Stimulated activated CD4-positive, alpha-beta T cell treated with anti-CD3 and anti-CD28 coated beads, Interleukin-15, amount 100 ng/mL, for 1 hour (primary cell): ENCODE measurements at places on chromosomes 5 and 9.

GRCh38 chr5:157951673-157952373, 92.9 kb upstream of the CLINT1 start:
- no peak for DNase-seq

- DNase-seq, result no peak
These were observed 30.4 kb upstream of the NDFIP1 start for GRCh38 chr5:142078221-142078620.

GRCh38 chr5:105956456-105957196, 1714.1 kb downstream of the EFNA5 start:
- no peak for DNase-seq

- no peak for DNase-seq
These were observed 4.2 kb downstream of the DOCK2 start for GRCh38 chr5:169641253-169641652.

- no peak for DNase-seq
These were observed 105.0 kb upstream of the PPP1R26 start for GRCh38 chr9:135374591-135374990.

DNA sequence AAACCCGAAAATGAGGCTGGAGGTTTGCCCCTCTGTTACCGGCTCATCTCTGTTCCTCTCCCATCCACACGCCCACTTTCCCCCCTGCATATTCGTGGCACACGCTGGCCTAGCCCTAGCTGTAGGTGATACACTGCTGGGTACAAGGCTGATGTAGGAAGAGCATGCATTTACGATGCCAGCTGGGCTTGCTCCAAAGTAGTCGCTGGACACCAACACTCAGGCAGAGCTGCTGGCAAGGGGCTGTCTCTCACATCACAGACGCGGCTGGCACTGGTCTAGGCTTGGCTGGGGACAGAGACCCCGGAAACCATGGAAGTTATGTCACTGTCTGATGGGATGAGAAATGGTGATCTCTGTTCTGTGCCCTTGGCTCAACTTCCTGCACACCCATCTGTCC, 9.8 kb upstream of the PHYKPL start:
- DNase-seq, result no peak

- no peak for DNase-seq
These were observed 120.1 kb upstream of the IL12B start for GRCh38 chr5:159450417-159450816.

DNA sequence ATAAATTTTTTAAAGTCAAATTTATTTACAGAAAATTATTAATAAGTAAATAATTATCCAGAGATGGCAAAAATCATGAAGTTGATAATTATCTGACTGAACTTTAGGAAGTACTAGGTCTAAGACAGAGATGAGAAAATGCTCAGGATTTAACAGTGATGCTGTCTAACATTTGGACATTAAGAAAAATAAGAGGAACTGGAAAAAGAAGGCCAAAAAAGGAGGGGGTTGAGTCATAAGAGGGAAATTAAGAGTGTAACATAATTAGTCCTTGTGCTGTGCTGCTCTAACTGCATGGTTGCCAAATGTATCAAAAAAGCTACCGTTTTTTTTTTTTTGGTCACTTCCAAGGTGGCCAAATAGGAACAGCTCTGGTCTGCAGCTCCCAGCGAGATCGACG, 35.4 kb upstream of the TUT7 start:
- DNase-seq, result no peak

- DNase-seq, result no peak
These were observed 123.1 kb downstream of the RAPGEF6 start for GRCh38 chr5:131511934-131512333.

DNA sequence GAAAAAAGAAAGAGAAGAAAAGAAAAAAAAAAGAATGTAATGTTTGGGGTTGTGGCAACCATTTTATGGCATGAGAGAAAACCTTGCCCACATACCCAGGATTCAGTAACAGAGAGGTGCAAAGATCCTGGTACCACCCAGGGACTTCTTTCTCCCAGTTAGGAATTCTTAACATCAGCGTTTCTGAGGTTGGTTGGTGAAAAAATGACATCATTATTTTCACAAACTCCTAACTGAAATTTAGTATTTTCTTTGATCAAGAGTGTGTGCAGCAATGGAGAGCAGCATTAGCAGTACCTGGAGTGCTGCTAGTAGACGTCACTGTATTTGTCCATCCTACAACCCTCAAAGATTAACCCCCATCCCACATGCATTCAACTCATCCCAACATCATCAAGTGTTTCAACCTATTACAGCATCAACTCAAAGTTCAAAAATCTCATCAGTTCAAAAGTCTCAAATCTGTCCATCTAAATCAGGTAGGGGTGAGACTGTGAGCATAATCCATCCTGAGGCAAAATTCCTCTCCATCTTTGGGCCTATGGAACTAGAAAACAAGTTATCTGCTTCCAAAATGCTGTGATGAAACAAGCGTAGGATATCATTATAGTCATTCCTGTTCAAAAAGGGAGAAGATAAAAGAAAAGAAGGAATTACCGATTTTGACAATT, 60.1 kb upstream of the MSX2 start:
- DNase-seq, result no peak

GRCh38 chr9:81573415-81574321, 115.7 kb downstream of the TLE1 start:
- no peak for DNase-seq

GRCh38 chr5:6026766-6027406, 351.5 kb downstream of the MED10 start:
- no peak for DNase-seq

DNA sequence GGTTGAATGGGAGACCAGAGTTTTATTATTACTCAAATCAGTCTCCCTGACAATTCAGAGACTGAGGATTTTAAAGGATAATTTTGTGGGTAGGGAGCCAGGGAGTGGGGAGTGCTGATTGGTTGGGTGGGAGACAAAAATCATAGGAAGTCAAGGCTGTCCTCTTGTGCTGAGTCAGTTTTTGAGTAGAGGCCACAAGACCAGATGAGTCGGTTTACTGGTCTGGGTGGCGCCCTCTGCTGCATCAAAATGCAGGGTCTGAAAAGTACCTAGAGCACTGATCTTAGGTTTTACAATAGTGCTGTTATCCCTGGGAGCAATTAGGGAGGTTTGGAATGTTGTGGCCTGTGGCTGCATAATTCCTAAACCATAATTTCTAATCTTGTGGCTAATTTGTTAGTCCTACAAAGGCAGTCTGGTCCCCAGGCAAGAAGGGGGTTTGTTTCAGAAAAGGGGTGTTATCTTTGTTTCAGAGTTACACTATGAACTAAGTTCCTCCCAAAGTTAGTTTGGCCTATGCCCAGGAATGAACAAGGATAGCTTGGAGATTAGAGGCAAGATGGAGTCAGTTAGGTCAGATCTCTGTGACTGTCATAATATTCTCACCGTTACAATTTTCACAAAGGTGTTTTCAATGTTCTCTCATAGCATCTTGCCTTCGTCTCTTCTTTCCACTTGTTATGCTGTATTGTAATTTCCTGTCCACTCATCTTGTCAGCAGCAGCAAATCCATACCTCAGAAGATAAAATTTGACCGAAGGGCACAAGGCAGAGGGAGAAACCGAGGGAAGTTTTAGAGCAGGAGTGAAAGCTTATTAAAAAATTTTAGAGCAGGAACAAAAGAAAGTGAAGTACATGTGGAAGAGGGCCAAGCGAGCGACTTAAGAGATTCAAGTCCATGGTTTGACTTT, 59.2 kb upstream of the CLINT1 start:
- DNase-seq, result peak; percentile 50

DNA sequence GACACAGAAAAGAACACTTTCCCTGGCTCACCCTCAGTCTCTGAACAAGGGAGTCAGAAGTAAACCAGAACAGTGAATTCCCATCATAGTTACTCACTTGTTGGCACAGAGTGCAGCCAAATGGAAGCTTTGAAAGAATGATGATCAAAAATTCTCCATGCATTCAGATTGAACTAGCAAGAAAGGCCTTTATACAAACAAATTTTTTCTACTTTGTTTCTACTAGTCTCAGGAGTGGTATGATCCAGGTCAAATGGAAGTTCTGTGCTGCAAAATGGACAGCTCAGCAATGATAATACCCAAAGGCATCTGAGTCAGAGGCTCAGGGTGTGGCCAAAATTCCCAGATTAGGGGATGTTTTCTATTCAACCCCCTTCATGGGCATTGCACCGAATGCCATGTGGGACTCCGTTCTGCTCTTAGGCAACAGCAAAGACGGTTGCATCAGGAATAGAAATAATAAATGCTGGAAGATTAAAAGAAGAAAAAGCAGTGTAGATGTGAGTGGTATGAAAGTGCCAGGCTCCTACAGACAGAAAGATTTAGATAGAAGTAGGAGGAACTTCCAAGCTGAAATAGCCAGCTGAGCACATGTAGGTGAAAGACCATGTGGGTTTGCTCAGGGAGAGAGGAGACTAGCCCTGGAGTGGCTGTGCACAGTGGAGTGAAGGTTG, 24.0 kb upstream of the ASPN start:
- DNase-seq, result no peak

GRCh38 chr5:93594591-93595419, 11.8 kb downstream of the NR2F1 start:
- no peak for DNase-seq

DNA sequence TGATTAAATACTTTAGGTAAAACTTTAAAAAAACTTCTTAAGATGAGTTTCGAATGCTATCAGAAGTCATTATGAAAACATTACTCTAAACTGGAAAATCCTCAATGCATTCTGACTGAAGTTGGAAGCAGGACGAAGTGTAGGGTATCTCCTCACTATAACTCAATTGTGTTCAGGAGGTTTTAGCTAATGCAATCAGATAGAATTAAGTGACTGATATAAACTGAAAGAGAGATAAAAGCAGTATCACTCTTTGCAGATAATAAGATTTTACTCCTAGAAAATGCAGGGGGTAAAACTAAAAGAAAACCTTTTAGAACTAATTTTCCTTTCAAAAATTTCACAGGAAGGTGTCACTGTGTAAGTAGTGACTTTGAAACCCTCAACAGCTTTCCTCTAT, 22.1 kb downstream of the TAS2R1 start:
- DNase-seq, result no peak

DNA sequence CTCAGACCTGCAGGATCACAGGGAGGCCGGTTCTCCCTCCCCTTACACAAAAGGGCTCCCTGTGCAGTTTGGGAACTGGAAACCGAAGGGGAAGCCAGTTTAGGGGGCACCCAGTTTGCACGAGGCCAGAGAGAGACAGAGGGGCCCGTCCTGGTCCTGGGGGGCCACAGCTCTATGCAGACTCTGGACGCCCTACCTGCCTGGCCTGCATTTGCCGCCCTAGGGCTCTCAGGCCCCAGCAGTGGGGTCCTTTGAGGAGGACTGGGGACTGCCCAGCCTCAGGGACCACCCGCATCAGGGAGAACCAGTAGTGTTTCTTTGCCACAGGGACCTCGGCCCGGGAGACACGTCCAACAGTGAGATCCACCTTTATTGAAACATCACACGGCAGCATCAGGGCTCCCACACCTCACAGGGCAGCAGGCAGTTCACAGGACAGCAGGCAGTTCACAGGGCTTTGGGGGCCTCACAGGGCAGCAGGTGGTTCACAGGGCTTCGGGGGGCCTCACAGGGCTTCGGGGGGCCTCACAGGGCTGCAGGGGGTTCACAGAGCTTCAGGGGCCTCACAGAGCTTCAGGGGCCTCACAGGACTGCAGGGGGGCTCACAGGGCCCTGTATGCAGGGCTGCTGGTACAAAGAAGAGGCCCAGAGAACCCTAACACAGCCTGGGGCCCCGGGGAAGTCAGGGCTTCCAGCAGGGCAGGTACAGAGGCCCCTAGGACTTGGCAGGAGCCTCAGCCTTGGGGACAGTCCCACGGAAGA, 648 bp upstream of the NSMF start:
- no peak for DNase-seq

GRCh38 chr9:74499111-74499601, 2.0 kb downstream of the RORB start:
- DNase-seq, result no peak

DNA sequence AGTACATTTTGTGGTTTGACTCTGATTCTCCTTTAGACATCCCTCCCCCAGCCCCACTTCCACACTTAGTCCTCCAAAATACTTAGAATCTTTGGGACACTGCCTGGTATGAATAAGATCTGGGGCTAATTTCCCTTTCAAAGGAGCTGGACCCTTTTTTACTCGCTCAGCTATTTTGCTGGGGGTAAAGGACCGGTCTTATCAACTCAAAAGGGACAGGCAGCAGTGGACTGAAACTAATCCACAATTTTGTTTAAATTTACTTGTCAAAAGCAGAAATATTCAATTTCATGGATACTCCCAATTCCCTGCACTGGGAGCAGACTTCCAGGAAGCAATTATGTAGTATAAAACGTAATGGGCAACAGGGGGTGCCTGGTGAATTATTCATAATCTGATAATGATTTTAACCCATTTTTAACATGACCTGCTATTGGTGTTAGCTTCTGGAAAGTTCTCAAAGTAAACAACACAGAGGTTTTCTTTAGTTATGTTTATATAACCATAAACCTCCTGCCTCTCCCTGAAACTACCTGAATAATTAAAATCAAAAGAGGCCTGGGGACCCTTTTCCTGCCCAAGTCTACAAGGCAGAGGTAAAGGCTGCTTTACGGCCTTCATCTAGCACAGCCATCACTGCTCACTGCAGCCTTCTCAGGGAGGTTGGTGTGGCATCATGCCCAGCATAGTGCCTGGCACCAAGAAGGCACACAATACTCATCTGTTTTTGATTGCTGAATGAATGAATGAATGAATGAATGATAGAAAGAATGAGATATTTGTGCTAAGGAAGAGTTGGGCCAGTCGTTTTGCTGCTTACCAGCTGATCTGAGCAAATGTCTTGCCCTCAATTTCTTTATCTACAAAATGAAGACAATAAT, 44.2 kb upstream of the GNPDA1 start:
- no peak for DNase-seq

GRCh38 chr5:147912011-147912410, 5.7 kb upstream of the C5orf46 start:
- DNase-seq, result no peak

DNA sequence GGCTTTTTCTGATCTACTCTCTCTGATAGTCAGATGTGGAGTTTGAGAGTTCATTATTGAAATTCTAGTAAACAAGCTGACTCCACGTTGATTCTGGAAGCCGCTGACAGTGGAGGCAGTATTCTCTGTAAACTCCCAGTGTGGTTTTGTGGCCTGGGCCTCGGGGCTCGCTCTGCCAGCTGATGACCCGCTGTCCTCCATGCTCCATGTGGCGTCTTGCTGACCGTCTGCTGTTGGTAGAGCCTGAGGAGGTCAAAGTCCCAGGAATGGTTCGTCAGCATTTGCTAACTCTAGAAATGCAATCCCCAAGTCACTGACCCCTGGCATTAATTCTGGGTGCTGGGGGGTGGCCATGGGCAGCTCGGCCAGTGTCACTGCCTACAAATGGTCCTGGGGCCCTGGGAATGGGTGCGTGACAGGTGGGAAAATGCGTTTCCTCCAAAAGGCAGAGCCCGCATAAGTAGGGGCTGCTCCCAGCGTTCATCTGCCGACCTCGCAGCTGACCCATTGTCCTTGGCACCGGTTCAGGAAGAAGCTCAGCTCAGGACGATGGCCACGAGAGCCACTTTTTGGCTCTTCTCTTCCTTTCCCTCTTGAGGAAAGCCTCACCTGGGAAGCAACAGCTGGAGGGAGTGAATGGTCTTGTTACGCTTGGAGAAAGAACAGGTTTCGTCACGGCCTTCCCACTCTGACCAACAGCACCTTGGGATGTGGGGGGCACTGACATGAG, 55.1 kb downstream of the MRPL36 start:
- no peak for DNase-seq

GRCh38 chr9:112754578-112754977, 4.0 kb downstream of the SNX30 start:
- DNase-seq, result no peak

GRCh38 chr5:3809455-3809854, 213.8 kb downstream of the IRX1 start:
- no peak for DNase-seq

GRCh38 chr9:24502206-24502937, 43.3 kb downstream of the IZUMO3 start:
- no peak for DNase-seq

- no peak for DNase-seq
These were observed 1.8 kb downstream of the CTXN3 start for GRCh38 chr5:127650649-127651048.
